NCI-H1436 (cell line): ENCODE measurements at places on chromosomes 16 and 17.

- DNase-seq = no peak
These were observed 63.4 kb downstream of the KLHDC4 start for GRCh38 chr16:87702325-87702811.

GRCh38 chr16:64455275-64455674 is 666.6 kb downstream of the CDH11 start:
- no peak for DNase-seq

GRCh38 chr16:52372313-52372712 is 174.6 kb downstream of the TOX3 start:
- no peak for DNase-seq

DNA sequence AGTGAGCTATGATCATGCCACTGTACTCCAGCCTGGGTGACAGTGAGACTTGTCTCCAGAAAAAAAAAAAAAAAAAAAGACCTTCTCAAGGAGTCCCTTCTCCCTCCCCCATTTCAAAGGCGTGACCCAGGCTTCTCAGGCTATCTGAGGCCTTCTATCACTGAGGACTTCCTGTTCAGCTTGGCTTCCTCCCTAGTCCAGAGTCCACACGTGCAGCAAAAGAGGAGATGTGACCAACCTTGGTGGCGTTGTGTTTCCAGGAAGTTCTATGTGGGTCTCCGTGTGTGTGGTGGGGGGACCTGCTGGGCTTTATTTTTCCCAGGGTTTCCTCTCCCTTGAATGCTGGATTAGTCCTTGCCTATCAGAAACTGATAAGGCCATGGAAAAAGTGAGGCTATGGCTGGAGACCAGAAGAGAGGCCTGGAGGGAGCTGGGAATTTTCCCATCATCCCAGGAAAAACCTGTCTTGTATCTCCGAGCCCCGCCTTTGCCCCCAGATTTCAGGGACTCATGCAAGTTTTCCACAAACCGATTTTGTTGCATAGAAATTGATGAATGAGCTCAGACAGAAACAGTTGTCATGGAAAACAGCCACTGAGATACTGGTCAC is 148.1 kb downstream of the SALL1 start:
- DNase-seq = no peak

DNA sequence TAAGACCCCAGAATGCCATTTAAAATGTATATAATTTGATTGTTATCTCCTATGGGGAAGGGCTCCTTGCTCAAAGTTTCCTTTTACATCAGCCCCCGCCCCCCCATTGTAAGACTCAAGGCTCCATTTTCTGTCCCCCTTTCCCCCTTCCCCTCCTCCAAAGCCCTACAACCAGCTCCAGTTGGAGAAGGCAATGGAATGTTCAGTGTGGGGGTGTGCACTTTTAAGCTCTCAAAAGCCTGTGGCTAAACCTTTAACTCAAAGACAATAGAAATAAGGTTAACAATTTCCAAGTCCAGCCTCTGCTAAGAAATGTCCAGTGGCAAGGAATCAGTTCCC is 114.7 kb downstream of the NOG start:
- DNase-seq = no peak

- DNase-seq = no peak
These were observed 11.5 kb upstream of the TOX3 start for GRCh38 chr16:52558448-52558847.

DNA sequence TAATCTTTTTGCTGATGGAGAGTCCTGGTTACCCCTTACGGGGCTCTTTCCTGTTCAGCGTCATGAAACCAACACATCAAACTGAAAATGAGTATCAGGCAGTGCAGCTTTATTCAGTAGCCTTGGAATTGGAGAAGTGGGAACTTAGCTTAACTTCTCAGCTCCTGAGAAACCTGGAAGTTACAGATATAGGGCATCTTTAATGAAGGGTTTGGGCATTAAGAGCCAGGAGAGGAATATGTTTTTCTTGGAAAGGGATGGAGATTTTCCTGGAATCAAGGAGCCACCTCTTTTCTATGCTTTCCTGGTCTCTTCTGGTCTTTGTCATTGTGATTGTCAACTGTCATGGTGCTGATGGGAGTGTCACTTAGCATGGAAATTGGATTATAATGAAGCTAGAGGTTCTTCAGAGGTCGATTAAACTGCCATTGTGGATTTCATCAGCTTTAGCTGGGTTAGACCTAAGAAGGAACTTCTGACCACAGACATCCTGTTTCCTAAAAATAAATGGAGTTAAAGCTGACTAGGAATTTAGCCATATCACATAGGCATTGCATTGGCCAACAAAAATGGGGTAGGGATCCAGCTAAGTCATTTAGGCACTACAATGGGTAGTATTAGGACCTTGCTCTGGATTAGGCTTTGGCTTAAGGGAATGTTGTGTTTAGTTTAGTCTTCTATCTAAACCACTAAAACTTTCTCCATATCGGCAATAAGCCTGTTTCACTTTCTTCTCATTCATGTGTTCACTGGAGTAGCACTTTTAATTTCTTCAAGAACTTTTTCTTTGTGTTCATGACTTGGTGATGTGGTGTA is 186.4 kb downstream of the BCAS3 start:
- DNase-seq = no peak

GRCh38 chr16:77905374-77905920 is 116.9 kb upstream of the CLEC3A start:
- DNase-seq = peak; percentile 22
